ENCODE measurements at places on chromosomes 4 and X. TPM values are rescaled to one million over a fixed set of nuclear protein-coding genes. Genes with fewer than 3 reads are reported as not detected.

The MAGEA2 gene
- not detected for total RNA-seq

The UGT2B17 gene
- not detected for total RNA-seq

The RAB40A gene
- total RNA-seq = 0.19 TPM

The FABP2 gene
- total RNA-seq = under 0.01 TPM

The KLHL13 gene
- 7.1 TPM for total RNA-seq

The PAGE4 gene
- total RNA-seq = not detected

The SPANXA1 gene
- total RNA-seq = not detected

The MTMR8 gene
- total RNA-seq = 0.19 TPM

The LARP1B gene
- total RNA-seq = 18.6 TPM

The LPAR4 gene
- 0.19 TPM for total RNA-seq

The HSD17B13 gene
- total RNA-seq = under 0.01 TPM

The ATP1B4 gene
- not detected for total RNA-seq

The SERPINA7 gene
- not detected for total RNA-seq

The FGFBP2 gene
- not detected for total RNA-seq

The GSX2 gene
- total RNA-seq = under 0.01 TPM

The OCRL gene
- total RNA-seq = 20.9 TPM

The SMPX gene
- not detected for total RNA-seq

The TBC1D1 gene
- 88.5 TPM for total RNA-seq

The RBBP7 gene
- total RNA-seq = 61.2 TPM

The CYBB gene
- under 0.01 TPM for total RNA-seq

The NPY1R gene
- total RNA-seq = 1.1 TPM

The MAGEB6 gene
- total RNA-seq = not detected

The F11 gene
- not detected for total RNA-seq

The NSUN7 gene
- total RNA-seq = under 0.01 TPM

The UGT2B15 gene
- total RNA-seq = not detected

The SRPX2 gene
- 171 TPM for total RNA-seq

The TACC3 gene
- total RNA-seq = 3.9 TPM

The SUPT20HL2 gene
- not detected for total RNA-seq

The DTHD1 gene
- not detected for total RNA-seq

The OTUD6A gene
- not detected for total RNA-seq

The ZDHHC15 gene
- total RNA-seq = 0.56 TPM
